ENCODE measurements at places on chromosomes 6 and 20. TPM values are rescaled to one million over a fixed set of nuclear protein-coding genes. Genes with fewer than 3 reads are reported as not detected.

Gene TCP11
- polyA plus RNA-seq = not detected

Gene OLIG3
- polyA plus RNA-seq = not detected

Gene KCNG1
- polyA plus RNA-seq = 0.95 TPM

Gene WFDC10B
- polyA plus RNA-seq = not detected

Gene APCDD1L
- 0.16 TPM for polyA plus RNA-seq

Gene MOCS1
- polyA plus RNA-seq = 15.4 TPM

Gene SLC12A5
- polyA plus RNA-seq = 15.0 TPM

Gene PLEKHG1
- polyA plus RNA-seq = 2.3 TPM

Gene RALGAPA2
- 7.3 TPM for polyA plus RNA-seq

Gene PRPH2
- polyA plus RNA-seq = 0.84 TPM

Gene BPIFB1
- polyA plus RNA-seq = not detected

Gene C6orf141
- 0.16 TPM for polyA plus RNA-seq

Gene C20orf144
- polyA plus RNA-seq = not detected

Gene RSPH3
- polyA plus RNA-seq = 3.4 TPM

Measured in adrenal gland (tissue), 19 donors.